ENCODE measurements at places on chromosomes 16 and 17.

- no peak for DNase-seq
These were observed 1.3 kb downstream of the PFN1 start for GRCh38 chr17:4947010-4947410.

GRCh38 chr16:53048139-53048915, 4.4 kb downstream of the CHD9NB start:
- no peak for DNase-seq

GRCh38 chr16:62741692-62742091, 705.5 kb upstream of the CDH8 start:
- DNase-seq, result no peak

GRCh38 chr17:43974382-43975266, 20.9 kb upstream of the PYY start:
- DNase-seq, result no peak

GRCh38 chr16:73365016-73365551, 317.2 kb upstream of the ZFHX3 start:
- DNase-seq, result no peak

- DNase-seq, result no peak
These were observed 7.1 kb upstream of the IL32 start for GRCh38 chr16:3058139-3059030.

- DNase-seq, result no peak
These were observed 34.1 kb downstream of the ACSM2A start for GRCh38 chr16:20485408-20485807.

DNA sequence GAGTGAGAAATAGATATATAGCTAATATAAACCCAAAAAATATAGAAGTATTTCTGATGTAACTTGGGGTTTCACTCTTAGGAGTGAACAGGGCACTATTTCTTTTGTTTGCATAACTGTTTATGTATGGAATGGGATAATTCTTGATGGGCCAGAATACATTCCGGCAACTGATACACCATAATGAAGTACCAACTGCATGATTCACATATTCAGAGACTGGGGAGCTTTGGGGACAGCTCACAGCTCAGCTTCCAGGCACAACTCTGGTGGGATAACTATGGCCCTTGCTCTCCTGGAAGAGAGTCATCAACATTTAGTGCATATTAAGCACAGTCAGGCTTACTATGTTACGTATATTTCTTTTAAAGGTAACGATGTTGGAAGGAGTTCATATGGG, 42.1 kb upstream of the ADCY7 start:
- DNase-seq, result no peak

DNA sequence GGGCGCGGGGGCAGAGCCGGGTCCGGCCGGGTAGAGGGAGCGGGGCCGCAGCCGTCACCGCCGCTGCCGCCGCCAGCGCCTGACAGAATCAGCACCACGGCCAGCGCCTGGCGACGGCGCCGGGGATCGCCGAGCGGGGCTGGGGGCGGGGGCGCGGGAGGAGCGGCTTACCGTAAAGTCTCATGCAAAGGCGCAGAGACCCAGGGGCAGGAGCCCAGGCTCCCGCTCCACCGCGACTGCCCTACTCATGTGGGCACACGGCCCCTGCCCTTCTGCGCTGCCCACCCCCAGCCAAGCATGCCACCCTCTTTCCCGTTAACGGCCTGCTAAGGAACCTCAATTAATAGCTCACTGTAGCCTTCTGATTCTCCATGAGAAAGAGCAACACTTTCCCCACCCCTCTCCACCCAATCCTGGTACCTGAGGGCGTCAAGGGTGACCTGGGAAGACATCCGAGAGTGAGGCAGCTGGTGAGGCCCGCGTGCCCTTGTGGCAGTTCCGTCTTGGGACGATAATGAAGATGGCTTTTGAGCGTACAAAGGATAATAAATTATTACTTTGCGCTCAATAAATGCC, at the start of gene SEZ6:
TSS of gene SEZ6 (minus strand) at position 98 of the 576 bp plus-strand sequence. CDS start 164 bp downstream, outside the sequence.
- peak; percentile 78 for DNase-seq

DNA sequence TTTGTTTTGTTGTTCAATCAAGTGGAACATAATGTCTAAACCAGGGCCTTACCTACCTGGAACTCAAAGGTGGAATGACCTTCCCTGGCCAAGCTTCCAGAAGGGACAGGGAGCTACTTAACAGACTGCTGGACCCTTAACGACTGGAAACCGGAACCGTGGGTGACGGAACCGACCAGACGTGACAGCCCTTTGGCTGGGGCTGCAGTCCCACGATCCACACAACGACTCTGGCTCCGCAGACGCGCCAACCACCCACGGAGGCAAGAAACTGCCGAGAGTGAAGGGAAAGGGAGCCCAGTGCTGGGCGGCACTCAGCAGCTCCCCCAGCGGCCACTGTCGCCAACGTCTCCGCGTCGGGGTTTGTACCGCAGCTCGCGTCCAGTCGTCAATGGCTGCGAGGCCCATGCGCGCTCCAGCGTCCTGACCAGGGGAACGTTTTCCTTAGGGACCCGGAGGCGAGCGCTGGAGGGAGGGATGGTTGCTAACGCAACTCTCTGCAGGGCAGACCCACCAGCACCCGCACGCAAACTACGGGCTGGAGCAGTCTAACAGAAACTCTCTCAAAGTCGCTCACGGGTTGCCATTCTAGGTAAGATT, 5.5 kb upstream of the KIF22 start:
- DNase-seq, result no peak

DNA sequence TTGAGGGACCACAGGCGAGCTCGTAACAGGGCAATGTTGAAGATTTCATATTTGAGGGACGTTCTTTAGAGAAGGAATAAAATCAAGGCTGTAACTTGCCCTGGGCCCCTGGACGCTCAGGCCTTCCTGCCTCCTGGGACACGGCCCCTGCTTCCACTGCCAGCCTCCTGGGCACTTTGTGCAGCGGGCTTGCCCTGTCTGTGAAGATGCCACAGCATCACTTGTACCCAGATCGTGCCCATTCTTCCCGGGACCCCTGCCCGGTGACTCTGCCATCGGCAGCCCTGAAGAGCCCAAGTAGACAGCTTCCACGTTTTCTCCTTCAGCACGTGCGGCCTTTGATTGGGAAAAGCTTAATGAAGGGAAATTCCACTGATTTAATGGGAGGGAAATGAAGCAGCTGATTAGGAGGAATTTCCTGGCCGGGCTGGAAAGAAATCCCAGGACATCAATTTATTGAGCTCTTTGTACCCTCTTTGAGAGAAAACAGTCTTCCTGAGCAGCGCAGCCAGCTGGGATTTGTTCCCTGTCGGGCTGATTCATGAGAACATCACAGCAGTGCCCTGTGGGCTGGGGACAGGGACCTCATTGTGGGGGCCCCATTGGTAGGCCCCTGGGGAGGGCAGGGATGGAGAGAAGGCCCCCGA, 71.5 kb downstream of the CRISPLD2 start:
- DNase-seq, result no peak

Data from D721Med (cell line).